CD4-positive, alpha-beta T cell treated with Interferon gamma for 1 hour (primary cell): ENCODE measurements at places on chromosomes 16 and 17.
A peak's percentile ranks its signal among the peaks of the same experiment; 100 is the strongest.

GRCh38 chr16:72939247-72939646 lies 108.7 kb downstream of the ZFHX3 start:
- no peak for DNase-seq

DNA sequence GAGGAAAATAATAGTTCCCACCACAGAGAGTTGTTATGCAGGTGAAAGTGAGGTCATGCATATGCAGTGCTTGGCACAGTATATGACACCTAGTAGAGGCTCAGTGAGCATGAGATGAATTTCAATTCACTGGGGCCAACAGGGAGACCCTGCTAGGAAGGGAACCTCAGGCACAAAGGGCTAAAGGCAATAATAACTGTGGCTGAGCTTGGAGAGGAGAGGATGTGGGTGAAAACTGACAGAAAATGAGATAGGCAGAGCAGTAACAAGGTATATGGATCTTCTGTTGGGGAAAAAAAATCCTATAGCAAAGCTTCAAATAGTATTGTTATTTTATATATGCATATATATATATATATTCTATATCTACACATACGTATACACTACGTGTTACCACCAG lies 25.0 kb upstream of the GINS3 start:
- no peak for DNase-seq

- DNase-seq: no peak
Measured at GRCh38 chr16:14958970-14959369, 15.9 kb upstream of the PDXDC1 start.

GRCh38 chr16:27145630-27146029 lies 57.7 kb upstream of the KDM8 start:
- no peak for DNase-seq

DNA sequence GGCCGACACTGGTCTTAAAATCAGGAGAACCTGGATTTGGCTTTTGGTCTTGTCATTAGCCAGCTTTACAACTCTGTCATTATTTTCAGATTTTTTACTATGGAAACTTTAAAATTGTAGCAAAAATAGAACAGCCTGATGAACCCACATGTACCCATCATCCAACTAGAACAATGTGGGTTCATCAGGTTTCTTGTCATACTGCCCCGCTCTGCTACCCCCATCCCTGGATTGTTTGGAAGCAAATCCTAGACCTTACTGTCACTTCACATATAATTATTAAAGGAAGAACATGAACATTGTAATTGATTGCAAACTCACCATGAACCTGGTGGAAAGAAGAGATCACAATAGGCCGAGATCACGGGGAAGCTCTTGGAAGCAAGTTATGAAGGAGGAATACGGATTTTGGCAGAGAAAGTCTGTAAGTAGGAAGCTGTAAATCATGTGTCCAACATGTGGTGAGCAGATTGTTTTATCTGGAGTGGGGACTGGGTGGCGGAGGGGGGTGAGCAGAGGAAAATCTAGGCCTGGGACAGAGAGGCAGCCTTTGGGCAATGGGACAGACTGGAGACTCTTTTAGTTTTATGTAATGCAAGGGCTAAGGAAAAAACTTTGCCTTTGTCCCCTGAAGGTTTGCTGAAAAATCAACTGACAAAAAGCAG lies 67.0 kb downstream of the PITPNC1 start:
- no peak for DNase-seq

GRCh38 chr17:5138616-5139457 lies 23.0 kb downstream of the USP6 start:
- no peak for DNase-seq

DNA sequence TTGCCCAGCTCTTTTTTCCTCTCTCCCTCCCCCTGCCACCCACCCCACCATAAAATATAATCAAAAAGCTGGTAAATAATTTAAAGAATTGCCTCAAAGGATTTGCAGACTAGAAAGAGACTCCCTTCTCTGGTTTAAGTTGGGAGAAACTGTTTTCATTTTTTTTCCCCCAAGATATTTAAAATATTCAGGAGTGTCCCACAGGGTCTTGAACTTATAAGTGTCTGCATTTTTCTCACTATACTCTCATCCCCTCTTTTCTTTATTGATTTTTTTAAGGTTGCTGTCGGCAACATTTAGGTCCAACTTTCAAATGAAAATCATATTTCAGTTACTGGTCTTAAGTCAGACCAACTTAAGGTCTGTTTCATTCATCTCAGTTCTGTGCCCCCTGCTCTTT lies 210.2 kb downstream of the MSI2 start:
- DNase-seq: no peak

DNA sequence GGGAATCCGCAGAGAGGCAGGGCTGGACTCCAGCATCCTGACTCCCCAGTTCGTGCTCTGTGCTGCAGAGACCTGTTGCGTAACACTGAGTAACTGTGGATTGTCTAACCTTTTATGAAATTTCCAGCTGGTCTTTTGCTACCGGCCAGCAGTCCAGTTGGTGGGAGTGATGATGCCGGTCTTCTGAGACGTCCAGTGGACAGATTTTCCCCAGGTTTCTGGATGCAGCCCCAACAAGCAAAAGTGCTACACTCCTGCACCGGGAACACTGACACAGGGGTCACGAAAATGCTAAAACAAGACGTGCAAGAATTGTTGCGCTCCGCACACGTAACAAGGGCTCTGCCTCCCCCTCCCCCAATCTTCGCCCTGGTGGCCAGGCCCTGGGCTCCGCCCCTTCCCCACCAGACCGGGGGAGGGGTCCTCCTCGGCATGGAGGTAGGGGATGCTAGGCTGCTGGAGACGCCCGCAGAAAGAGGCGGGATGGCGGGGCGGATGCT lies 701 bp upstream of the MRC2 start:
- no peak for DNase-seq

- peak; percentile 45 for DNase-seq
Measured at GRCh38 chr17:55513885-55514590, 2.8 kb upstream of the SMIM36 start.

GRCh38 chr17:41324180-41325075 lies 8.9 kb upstream of the KRTAP17-1 start:
- no peak for DNase-seq

GRCh38 chr16:49058382-49058781 lies 223.3 kb downstream of the CBLN1 start:
- no peak for DNase-seq

DNA sequence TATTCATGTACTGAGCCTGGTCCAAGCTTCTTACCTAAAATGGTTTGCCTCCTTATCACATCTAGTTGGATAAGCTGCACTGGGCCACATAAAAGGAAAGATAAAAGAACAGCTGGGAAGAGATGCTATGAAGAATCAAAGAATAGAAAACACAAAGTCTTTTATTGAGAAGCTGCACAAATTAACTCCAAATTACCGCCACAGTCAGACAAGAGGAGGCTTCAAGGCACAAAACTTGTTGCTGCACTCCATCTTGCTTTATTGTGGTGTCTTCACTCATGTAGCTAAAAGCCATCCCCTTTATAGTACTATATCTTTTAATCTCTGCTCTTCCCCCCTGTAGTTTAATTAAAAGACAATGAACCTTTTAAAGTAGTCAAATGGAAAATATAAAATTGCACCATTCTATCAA lies 330.6 kb upstream of the PMFBP1 start:
- no peak for DNase-seq

DNA sequence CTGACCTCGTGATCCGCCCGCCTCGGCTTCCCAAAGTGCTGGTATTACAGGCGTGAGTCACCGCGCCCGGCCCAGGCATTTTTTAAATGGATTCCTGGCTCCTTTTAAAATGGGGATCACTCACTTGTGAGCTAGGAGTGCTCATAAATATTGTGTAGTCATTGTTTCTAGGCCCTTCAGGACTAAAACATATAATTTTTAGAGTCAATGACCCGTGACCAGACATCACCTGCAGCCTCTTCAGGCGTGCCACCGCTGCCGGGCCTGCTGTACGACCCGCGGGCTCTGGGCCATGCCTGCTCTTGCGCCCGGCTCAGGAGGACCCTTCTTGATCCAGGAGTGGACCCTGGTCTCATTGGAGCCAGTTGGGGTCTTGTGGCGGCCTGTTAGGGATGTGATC lies 30.8 kb downstream of the EFCAB5 start:
- DNase-seq: no peak

DNA sequence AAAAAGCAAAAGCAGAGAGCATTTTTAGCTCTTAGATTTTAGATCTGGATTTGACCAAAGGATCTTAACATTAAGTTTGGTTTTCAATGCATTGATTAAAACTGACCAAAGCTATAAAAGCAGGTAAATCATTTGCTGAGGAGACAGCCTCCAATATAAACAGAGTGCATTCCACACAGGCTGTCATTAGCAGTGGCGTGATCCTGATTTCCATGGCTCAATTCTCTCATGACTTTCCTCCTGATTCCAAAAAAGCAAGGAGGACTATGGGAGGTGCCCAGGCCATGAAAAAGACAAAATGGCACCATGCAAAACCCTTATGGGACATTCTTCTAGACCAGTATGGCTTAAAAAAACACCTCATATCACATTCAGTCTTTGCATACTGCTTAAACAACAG lies 53.5 kb downstream of the PARN start:
- no peak for DNase-seq

DNA sequence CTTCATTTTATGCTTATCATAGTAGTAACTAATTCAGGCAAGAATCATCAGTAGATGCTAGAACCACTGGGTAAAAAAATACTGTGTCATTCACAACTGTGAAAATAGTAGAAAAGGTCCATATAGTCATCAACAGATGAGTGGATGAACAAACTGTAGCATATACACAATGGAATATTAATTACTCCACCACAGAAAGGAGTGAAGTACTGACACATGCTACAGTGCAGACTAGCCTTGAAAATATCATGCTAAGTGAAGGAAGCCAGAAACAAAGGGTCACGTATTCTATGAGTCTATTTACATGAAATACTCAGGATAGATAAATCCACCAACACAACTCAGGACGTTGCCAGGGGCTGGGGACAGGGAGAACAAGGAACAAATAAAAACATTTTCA lies 13.3 kb downstream of the USP22 start:
- DNase-seq: no peak

DNA sequence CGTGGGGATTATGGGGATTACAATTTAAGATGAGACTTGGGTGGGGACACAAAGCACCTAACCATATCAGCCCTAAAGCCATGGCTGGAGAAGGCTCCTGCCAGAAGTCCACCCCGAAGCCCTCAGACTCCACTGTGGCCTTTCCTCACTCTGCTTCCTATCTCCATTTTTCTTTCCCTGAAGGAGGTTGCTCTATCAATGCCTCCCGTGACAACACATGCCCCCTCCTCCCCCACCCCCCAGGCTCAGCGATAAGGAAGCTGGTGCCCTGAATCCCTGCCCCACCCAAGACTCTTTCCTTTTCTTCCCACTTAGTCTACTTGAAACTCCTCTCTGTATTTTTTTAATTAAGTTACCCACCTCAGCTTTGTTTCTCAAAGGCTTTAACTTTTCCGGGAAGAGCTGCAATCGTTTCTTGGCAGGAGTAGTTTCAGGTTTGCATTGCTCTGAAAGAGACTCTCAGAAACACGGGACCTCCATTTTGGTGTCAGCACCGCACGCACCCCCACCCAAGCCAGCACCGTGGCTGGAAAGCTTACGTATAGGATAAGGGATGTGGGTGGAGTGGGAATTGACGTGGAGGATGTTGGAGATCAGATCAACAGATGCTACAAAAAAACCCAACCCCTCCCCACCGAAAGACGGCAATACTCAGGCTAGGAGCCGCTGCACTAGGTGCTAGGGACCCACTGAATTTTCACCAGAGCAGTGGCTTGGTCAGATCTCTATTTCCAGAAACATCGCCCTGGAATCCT lies 15.2 kb upstream of the CA4 start:
- no peak for DNase-seq

DNA sequence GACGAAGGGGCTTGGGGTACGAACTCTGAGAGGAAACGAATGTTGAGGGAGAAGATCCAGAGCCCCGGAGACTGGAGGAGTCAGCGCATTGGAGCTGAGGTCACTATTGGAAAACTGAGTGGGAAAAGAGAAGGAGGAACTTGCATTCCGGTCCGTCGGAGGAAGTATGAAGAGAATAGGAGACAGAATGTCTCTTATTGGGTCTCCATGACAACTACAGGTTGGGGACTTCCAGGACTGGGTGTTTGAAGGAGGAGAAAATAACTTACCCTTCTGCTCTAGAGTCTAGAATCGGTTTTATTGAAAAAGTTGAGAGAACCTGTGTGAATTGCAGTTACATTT lies 537 bp downstream of the GOSR1 start:
- peak; percentile 17 for DNase-seq

- no peak for DNase-seq
Measured at GRCh38 chr17:32827227-32827626, 49.7 kb downstream of the MYO1D start.

- no peak for DNase-seq
Measured at GRCh38 chr17:70127221-70127873, 42.0 kb upstream of the KCNJ2 start.
